ENCODE measurements at places on chromosomes 2 and 18. TPM values are rescaled to one million over a fixed set of nuclear protein-coding genes. Genes with fewer than 3 reads are reported as not detected.

- ATAC-seq: no peak
These were observed 20.6 kb upstream of the ACTR3 start for GRCh38 chr2:113869253-113869652.

FHOD3 gene
- total RNA-seq: 36.7 TPM

TMEM185B gene
- total RNA-seq: 22.8 TPM

B3GNT7 gene
- total RNA-seq: 3.8 TPM

GRCh38 chr2:128314348-128315121 is 4.1 kb downstream of the HS6ST1 start:
- no peak for ATAC-seq

DNA sequence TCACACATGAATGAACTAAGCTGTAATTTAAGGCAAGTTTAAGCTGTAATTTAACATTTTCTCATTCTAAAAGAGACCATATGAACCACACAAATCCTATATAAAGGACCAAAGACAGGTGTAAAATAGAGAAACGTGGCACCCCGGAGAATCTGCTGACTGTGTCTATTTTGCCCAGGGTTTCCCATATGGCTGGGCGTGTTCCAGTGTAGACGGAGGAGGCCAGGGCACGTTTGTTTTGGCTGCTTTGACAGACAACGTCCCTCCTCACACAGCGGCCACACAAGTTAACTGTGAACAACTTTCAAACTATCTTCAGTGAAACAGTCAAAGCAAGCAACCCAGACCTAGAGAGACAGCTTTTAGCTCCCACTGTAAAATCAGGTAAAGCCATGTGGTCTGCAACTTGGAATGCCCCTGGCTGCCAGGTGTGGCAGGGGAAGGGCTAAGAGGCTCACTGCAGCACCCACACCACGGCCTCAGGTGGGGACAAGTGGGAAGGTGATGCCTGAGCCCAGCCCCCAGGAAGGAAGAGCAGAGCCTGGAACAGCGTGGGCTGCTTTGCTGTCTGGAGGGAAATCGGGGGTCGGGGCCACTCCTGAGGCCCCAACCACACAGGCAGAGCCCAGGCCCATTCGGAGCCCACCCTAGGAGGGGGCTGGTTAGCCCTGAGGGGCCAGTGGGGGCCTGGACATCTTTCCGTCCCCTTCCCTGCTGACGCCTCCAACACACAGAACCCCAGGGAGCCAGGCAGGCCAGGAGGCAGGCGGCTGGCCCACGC is 40.7 kb downstream of the SLC66A2 start:
- no peak for ATAC-seq

GRCh38 chr18:65287652-65288051 is 463.2 kb upstream of the CDH7 start:
- ATAC-seq: no peak

CNDP1 gene
- not detected for total RNA-seq

DNA sequence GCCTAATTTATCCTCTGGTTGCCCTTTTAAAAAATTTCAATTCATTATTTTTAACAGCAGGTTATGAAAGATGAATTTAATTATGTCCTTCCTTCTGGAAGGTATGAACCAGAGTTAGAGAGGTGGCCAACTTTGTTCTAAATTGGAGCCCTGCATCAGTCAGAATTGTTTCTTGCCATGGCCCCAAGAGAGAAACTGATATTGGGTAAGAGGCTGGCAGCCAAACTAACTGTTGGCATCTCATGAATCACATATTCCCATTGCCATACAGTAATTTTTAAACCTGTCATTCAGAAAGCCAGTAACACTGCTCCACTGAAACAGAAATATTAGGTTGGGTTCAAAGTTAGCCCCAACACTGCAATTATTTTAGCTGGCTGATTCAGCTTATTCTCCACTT is 67.4 kb downstream of the SMAD2 start:
- no peak for ATAC-seq

DNA sequence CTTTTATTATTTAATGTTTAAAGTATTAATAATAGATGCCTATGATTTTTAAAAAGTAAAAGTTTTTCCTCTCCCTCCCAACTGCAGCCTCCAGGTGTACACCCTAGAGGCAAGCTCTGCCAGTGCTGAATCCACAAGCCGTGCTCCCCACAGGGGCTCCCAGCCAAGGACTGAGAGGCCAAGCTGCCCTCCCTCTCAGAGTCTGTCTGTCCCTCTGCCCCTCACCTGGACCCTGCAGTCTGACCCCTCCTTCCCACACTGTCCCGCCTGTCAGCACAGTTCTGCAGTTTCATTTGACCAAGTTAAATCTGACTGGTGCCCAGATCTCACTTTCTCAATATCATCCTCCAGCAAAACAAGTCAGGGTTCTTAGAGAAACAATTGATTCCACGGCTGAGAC is 14.8 kb upstream of the PROC start:
- ATAC-seq: no peak

GRCh38 chr2:9595746-9596145 is 35.1 kb downstream of the YWHAQ start:
- no peak for ATAC-seq

IFIH1 gene
- total RNA-seq: 24.1 TPM

GRCh38 chr18:36831139-36831538 is 2.2 kb downstream of the KIAA1328 start:
- ATAC-seq: no peak

SLC9A4 gene
- total RNA-seq: 0.22 TPM

SP140 gene
- total RNA-seq: 0.92 TPM

- ATAC-seq: no peak
These were observed 22.4 kb upstream of the MGAT5 start for GRCh38 chr2:134231301-134231964.

DNA sequence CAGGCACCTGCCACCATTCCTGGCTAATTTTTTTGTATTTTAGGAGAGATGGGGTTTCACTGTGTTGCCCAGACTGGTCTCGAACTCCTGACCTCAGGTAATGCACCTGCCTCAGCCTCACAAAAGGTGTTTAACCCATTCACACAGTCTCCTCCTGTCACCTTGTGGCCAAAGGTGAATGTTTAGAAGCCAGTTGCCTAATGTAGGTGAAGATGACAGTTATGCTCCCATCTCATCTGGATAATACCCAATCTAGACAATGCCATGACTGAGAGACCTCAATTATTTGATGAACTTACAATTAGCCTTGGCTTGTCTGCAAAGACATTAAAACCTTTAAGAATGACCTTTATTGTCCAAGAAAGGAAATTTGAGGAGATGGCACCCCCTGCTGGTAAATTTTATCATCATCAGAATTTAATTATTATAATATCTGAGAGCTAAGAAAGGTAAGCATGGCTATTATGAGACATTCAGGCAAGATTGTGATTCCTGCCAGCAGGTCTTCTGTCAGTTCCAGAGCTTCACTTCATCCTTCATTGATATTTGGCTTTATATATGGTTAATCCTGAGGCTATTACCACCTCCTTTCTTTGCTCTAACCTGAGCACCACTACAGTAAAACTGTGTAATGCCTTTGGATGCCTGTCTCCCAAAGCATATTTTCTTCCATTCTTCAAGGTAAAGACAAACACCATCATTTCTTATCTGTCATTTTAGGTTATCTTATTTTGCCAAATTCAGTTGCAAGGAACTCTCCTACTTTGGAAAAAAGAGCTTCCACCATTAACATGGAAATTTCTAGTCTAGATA is 117.6 kb downstream of the FAM124B start:
- ATAC-seq: no peak

GRCh38 chr2:101759162-101759561 is 61.7 kb downstream of the MAP4K4 start:
- peak; percentile 31 for ATAC-seq

LIMS3 gene
- total RNA-seq: 3.6 TPM

All from gastroesophageal sphincter (tissue), 4 donors.